ENCODE measurements at places on chromosomes 2 and 18.
A peak's percentile ranks its signal among the peaks of the same experiment; 100 is the strongest.

DNA sequence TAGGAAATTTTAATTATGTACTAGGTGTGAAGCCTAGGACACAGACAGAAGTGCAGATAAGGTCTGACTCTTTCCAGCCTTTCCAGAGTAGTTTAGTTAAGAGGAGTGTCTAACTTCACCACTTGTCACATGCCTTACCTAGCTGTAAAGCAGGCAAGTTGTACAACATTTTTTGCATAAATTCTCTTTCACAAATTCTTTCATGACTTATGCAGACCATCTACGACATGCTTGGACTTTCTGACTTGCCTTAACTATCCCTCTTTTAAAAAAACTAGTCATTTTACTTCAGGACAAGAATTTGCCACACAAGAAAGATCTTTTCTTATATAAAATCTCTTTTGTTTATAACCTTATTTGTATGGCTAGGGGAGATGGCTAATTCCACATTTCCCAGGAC lies 1273.6 kb upstream of the SLC39A10 start:
- H3K36me3 ChIP-seq = no peaks in the 10 kb centered on the region
- H3K27me3 ChIP-seq = no peaks in the 10 kb centered on the region
- DNase-seq = no peak
- no peaks in the 10 kb centered on the region for H3K4me1 ChIP-seq

DNA sequence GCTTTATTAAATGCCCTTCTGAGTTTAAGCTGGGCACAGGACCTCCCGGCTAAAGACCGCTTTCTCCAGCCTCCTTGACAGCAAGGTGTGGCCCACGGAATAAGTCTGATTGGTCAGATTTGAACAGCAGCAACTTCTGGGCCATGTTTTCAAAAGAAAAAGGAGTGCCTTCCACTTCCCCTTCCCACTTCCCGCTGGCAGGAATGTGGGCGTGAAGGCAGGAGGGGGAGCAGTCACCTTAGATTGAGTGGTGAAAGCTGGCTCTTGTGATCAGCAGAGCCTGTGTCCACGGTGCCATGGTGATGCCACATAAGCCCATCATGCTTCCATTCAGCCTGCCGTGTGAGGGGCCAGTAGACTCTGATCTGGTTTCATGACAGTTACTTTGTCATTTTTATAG lies 136.6 kb upstream of the GLI2 start:
- no peak for DNase-seq
- H3K4me1 ChIP-seq = peaks cover 19% of the 10 kb centered on the region
- no peaks in the 10 kb centered on the region for H3K27me3 ChIP-seq
- H3K4me3 ChIP-seq = no peak overlapping the region
- H3K27ac ChIP-seq = no peak overlapping the region

DNA sequence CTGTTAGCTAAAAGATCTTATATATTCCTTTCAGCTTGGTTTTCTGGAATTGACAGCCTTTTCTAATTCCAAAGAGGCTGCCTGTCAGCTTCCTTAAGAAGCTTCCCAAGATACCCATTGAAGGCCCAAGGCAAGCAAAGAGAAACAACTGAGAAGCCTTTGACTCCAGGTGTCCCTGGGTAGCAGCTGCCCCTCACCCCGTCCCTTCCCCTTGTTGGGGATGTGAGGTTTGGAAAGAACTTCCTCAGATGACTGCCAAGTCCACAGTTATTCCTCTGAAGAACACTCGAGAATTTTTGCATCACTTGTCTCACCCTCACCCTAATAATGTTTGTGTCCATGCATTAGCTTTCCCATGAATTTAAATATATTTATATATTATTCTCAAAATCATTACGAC lies 13.3 kb downstream of the MAPRE3 start:
- no peak overlapping the region for H3K4me3 ChIP-seq
- DNase-seq = no peak
- H3K4me1 ChIP-seq = peaks cover 2% of the 10 kb centered on the region
- H3K27me3 ChIP-seq = no peaks in the 10 kb centered on the region
- no peaks in the 10 kb centered on the region for H3K36me3 ChIP-seq

DNA sequence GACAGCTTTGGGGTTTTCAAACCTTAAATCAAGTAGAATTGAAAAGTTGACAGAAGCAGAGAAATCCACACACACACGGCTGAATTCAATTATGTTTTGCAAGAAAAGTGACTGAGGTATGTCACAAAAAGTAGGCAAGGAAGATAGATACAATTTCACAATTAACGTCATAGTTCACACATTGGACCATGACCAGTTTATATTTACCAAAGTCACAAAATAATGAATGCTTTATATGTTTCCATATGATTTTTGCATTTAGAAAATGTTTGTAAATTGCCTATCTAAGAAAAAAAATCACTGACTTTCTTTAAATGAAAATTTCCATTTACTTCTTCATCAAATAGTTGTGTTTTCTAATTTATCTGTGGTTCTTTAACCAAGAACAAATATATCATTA lies 29.4 kb upstream of the ZNF516 start:
- no peak for DNase-seq
- peaks cover 25% of the 10 kb centered on the region for H3K4me1 ChIP-seq
- H3K27me3 ChIP-seq = no peaks in the 10 kb centered on the region

DNA sequence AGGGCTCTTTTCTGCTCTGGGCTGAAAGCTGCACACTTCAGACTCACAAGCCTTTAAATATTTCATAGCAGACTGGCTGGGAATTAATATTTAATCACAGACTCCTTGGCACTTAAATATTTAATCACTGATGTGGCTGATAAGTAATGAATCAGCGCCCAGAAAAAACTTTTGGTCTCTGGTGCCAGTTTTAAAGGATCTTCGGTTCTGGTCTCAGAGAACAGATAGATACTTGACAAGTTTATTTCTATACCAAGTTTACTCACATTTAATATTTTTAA lies 201.2 kb downstream of the MYCN start:
- H3K27me3 ChIP-seq = no peaks in the 10 kb centered on the region
- no peak overlapping the region for H3K4me3 ChIP-seq
- no peak for DNase-seq
- no peaks in the 10 kb centered on the region for H3K4me1 ChIP-seq
- no peaks in the 10 kb centered on the region for H3K36me3 ChIP-seq

- no peaks in the 10 kb centered on the region for H3K36me3 ChIP-seq
- no peak overlapping the region for H3K27ac ChIP-seq
- H3K4me1 ChIP-seq = peaks cover 4% of the 10 kb centered on the region
- peak overlapping the region; percentile 49 for H3K4me3 ChIP-seq
- no peaks in the 10 kb centered on the region for H3K27me3 ChIP-seq
Measured at GRCh38 chr18:69949538-69949936, 1.9 kb upstream of the CD226 start.

DNA sequence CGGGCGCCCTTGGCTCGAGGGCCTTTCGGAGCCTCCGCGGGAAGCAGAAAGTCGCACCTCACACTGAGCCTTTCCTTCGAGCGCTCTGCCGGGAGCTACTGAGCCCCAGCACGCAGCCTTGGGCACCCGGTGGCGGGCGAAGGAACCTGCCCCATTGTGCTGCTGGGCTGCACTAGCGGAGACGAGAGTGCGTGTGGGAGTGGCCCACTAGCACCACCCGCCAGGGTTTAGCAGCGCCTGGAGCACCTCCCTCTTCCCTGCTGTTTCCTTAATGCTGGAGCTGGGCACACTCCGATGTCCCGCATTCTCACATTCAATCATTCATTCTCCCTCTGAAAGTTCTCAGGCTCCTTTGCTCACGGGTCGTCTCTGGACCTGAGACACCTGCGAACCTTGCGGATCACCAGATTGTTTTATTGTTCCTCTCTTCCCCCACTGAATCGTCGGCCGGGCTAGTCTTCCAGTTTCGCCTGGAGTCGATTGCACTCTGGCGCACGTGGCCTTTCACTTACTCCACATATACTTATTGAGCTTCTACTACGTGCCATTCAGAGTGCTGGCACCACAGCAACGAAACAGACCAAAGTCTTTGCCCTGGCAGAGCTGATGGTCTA lies 8.5 kb upstream of the PAX3 start:
- peaks cover 31% of the 10 kb centered on the region for H3K27me3 ChIP-seq
- H3K27ac ChIP-seq = no peak overlapping the region
- DNase-seq = no peak

GRCh38 chr2:188523919-188524318 lies 232.2 kb downstream of the GULP1 start:
- no peak overlapping the region for H3K4me3 ChIP-seq
- no peak for DNase-seq
- no peak overlapping the region for H3K27ac ChIP-seq
- H3K4me1 ChIP-seq = peaks cover 28% of the 10 kb centered on the region
- no peaks in the 10 kb centered on the region for H3K36me3 ChIP-seq

DNA sequence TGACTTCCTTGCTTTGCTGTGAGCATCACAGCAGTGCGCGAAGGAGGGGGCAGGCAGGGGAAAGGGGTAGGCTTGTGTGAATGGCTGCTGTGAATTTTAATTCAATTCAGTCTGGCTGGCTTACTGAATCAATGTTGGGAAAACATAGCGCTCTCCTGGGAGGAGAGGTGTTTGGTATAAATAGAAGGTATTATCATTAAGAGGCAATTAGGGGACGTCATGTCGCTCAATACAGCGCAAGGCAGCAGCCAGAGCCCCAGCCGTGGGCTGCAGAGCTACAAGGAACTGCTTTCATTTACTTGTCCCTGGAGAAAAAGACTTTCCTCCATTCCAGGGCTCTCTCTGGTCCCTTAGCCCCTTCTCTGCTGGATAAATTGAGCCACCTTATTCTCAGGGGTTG lies 181.4 kb upstream of the MSH6 start:
- H3K4me3 ChIP-seq = no peak overlapping the region
- no peak for DNase-seq
- H3K4me1 ChIP-seq = no peaks in the 10 kb centered on the region
- no peaks in the 10 kb centered on the region for H3K27me3 ChIP-seq

DNA sequence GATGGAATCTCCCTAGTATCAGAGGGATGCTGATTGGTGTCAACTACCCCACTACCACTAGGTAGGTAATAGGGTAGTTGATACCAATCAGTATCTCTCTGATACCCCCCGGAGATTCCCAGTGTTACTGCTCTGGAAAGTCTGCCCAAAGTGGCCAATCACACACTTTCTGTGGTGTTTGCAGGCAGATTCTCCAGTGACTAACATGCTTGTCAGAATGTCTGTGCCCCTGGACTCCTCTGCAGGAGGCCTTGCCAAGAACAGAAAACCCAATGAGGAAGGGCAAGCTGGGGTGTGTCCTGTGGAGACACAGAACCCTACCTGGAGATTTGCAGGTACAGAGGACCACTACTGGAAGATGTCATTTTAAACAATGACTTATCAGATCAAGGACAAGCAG lies 135.1 kb downstream of the RIT2 start:
- H3K36me3 ChIP-seq = no peaks in the 10 kb centered on the region
- no peak for DNase-seq
- no peaks in the 10 kb centered on the region for H3K27me3 ChIP-seq
- H3K4me3 ChIP-seq = no peak overlapping the region
- H3K27ac ChIP-seq = no peak overlapping the region
- H3K4me1 ChIP-seq = no peaks in the 10 kb centered on the region

DNA sequence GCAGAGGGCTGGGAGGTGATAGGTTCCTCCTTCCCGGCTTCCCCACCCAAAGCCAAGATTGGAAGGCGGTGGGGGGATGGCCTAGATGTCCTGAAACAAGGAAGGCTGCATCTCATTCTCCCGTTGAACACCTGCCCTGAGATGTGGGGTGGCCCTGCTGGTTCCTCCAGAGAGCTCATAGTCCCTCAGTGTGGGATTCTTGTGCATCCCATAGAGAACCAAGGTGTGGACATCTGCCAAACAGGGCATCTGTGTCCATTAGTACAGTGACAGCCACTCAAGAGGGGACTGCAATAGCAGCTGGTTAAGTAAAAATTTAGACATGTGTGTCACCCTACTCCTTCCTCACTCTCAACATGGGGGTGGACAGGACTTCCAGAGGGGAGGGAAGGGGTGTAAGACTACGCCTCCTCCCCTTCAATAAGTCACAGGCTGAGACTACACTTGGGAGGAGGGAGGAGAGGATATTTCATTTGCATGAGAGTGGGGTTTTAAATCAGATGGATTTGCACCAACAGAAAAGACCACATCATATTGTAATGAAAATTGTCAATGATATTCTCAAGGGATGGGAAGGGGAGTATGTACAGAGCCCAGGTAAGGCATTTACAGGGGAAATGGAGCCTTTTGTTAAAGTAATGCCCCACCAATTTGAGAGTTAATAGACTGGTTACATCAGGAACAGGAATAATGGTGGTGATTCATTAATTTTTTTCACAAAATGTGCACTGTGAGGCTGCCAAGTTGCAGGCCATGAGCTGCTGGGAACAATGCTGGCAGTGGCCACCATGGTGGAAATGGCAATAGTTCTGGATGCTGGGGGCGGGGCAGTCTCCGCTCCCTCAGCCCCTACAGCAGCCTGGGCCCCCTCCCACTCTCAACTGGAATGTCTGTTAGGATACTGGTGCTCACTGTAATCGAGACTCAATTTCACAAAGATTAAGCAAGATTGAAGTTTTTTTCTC lies 80.6 kb downstream of the TEX51 start:
- no peak overlapping the region for H3K27ac ChIP-seq
- no peaks in the 10 kb centered on the region for H3K36me3 ChIP-seq
- H3K4me1 ChIP-seq = no peaks in the 10 kb centered on the region
- no peaks in the 10 kb centered on the region for H3K27me3 ChIP-seq
- no peak overlapping the region for H3K4me3 ChIP-seq
- DNase-seq = no peak

DNA sequence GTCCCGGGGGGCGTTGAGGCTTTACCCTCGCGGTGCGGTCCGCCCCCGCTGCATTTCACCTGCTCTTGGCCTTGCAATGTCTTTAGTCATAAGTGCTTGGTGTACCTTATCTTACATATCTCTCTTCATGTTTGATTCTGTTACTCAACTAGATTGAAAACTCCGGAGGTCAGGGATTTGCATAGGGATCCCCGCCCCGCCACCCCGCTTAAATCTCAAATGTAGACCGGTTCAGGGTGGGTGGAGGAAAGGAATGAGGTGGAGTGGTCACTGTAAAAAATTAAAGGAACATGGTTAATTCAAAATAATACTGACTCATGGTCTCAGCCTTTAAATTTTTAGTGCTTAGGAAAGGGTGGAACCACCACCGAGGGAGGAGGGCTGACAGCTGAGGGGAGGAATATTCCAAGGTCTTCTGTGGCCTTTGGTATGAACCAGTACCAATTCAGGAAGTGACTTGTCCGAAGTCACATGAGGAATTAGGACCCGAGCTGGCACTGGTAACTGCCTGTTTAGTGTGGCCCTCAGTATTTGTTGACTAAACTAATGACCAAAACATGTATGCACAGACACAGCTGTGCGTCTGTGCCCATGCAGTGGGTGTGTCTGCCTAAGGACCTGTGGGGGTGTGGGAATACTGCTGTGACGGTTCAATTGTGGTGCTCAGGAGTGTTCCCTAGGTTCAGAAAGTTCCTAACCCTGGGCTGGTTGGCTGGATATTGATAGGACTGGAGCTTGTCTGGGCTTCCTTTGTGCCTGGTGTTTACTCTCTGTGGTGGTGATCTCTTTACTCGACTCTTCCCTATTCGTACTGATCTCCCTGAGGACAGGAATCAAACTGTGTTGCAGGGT lies 1.0 kb downstream of the PLEKHB2 start:
- no peaks in the 10 kb centered on the region for H3K36me3 ChIP-seq
- peak overlapping the region; percentile 93 for H3K27ac ChIP-seq
- DNase-seq = peak; percentile 3
- H3K4me3 ChIP-seq = peak overlapping the region; percentile 87
- no peaks in the 10 kb centered on the region for H3K27me3 ChIP-seq

- H3K36me3 ChIP-seq = no peaks in the 10 kb centered on the region
- H3K27ac ChIP-seq = no peak overlapping the region
- peaks cover 15% of the 10 kb centered on the region for H3K4me1 ChIP-seq
- H3K27me3 ChIP-seq = no peaks in the 10 kb centered on the region
Measured at GRCh38 chr2:231546014-231546715, 15.9 kb upstream of the NMUR1 start.

Data from thoracic aorta (tissue), 2 donors.